SHP77 (cell line): ENCODE measurements at places on chromosomes 5 and 9.

GRCh38 chr5:9124071-9124470 lies 421.8 kb downstream of the SEMA5A start:
- DNase-seq = no peak

DNA sequence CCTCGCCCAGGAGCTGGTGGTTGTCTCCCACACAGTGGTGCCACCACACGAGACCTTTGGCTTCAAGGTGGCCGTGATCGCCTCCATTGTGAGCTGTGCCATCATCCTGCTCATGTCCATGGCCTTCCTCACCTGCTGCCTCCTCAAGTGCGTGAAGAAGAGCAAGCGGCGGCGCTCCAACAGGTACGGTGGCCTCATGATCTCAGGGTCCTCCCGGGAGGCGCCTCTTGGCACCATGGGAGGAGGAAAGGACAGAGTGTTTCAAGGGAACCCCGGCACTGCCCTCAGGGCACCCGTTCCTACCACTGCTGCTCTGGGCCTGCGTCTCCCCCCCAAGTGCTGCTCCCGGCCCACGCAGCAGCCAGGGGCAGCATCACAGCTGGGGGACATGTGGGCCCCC lies 18.2 kb upstream of the CARD19 start:
- DNase-seq = no peak

- no peak for DNase-seq
These were observed 144.4 kb upstream of the NR4A3 start for GRCh38 chr9:99677281-99677680.

DNA sequence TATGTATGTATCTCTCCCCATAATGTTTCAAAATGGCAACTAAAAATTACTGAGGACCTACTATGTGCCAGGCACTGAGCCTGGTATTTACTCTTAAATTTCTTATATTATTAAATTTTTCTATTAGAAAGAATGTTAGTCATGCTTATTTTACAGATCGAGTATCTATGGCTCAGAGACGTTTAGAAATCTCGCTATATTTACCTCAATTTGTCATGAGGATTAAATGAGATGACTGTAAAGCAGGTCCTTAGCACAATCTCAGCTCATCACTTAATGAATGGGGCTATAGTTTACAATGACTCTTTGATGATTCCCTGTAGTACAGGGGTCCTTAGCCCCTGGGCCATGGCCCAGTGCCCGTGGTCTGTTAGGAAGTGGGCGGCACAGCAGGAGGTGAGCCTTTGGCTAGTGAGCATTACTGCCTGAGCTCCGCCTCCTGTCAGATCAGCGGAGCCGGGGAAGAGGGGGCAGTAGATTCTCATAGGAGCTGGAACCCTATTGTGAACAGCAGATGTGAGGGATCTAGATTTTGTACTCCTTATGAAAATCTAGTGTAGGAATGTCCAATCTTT lies 15.5 kb downstream of the ENC1 start:
- no peak for DNase-seq

GRCh38 chr9:5470122-5470521 lies 19.8 kb downstream of the CD274 start:
- DNase-seq = no peak

DNA sequence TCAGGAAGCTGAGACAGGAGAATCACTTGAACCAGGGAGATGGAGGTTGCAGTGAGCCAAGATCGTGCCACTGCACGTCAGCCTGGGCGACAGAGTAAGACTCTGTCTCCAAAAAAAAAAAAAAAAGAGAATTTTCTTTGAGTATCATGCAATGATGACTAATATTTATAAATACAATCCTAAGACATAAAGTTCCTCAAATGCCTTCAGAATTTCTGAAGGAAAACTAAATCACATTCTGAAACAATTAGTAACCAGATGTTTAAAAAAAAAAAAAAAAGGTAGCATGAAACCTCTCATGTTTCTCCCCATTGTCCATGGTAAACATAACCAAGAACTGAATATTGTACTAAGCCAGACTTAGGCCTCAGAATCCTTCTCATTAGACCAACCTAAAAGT lies 23.1 kb downstream of the MLLT3 start:
- DNase-seq = no peak

DNA sequence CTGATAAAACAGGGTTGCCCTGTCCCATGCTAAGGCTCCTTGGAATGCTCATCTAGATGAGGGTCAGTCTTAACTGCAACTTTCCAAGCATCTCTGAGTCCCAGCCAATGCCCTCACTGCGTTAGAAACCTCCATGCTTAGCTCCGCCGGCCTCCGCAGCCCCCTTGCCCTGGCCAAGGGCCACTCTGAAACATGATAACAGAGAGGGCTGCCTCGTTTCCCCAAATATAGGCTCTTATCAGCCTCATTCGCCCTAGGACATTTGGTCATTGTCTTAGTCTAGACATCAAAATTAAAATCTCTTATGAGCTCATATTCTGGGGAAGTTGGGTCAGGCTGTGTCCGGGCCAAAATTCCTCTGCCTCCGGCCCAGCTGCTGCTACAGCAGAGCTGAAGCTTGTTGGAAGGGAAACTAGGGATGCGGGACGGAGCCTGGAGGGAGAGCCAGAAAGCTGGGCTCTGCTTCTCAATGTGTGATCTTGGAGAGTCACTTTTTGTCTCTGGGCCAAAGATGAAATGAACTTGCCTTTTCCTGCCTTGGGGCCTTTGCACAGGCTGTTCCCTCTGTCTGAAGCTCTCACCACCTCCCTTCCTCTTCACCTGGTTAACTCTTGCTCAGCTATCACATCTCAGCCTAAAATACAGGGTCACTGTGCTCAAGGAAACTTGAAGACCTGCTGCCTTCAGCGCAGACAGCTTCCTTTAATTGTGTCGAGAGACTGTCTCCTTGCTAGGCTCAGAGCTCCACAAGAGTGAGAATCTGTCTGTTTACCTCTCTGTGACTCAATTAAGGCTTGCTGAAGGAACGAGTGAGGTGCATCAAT lies 191.3 kb downstream of the RGS3 start:
- DNase-seq = no peak

DNA sequence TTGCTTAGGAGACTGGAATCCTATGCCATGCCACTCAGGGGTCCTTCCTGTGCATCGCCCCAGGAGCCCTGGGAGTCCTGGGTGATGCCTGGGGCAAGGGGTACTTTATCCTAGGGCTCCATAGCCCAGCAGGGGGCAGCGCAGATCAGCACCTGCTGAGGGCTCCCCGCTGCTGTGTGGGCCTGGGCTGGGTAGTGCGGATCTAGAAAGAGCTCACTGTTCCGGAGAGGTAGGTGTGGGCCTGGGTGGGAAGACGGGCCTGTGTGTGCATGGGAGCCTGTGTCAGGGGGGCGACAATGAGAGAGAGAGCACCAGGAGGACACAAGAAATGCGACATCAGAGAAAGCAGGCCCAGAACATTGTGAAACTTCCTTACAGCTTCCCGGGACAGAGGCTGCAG lies 11.4 kb upstream of the DAB2IP start:
- peak; percentile 14 for DNase-seq

- DNase-seq = no peak
These were observed 678.5 kb upstream of the NUDT12 start for GRCh38 chr5:104241046-104241445.
